Tibial nerve (tissue), 4 donors: ENCODE measurements at places on chromosomes 2 and 18. TPM values are rescaled to one million over a fixed set of nuclear protein-coding genes. Genes with fewer than 3 reads are reported as not detected.

The ALKAL2 gene
- 53.3 TPM for total RNA-seq

The RIT2 gene
- not detected for total RNA-seq

The ASPRV1 gene
- 4.2 TPM for total RNA-seq

- DNase-seq: no peak
These were observed 571.6 kb downstream of the ARHGAP15 start for GRCh38 chr2:143700865-143701264.

The IL1RN gene
- not detected for total RNA-seq
